NCI-H82 (cell line): ENCODE measurements at places on chromosomes 5 and 9.

DNA sequence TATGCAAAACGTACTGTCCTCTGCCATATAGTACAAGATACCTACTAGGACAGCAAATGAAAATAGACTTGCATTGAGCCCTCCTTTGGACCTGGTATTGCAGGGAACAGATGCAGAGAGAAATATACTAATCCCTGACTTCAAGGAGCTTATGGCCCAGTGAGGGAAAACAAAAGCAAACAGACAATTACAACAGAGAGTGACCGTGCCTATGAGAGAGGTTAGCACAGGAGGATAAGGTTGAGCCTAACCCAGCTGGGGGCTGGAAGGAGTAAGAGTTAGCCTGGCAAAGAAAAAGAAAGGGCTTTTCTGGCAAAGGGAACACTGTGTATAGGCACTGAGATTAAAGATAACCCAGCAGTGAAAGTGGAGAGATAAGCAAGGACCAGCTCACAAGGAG is 5.5 kb downstream of the CDC26 start:
- DNase-seq: peak; percentile 79

- no peak for DNase-seq
These were observed 193.7 kb downstream of the OSTF1 start for GRCh38 chr9:75282047-75282446.

DNA sequence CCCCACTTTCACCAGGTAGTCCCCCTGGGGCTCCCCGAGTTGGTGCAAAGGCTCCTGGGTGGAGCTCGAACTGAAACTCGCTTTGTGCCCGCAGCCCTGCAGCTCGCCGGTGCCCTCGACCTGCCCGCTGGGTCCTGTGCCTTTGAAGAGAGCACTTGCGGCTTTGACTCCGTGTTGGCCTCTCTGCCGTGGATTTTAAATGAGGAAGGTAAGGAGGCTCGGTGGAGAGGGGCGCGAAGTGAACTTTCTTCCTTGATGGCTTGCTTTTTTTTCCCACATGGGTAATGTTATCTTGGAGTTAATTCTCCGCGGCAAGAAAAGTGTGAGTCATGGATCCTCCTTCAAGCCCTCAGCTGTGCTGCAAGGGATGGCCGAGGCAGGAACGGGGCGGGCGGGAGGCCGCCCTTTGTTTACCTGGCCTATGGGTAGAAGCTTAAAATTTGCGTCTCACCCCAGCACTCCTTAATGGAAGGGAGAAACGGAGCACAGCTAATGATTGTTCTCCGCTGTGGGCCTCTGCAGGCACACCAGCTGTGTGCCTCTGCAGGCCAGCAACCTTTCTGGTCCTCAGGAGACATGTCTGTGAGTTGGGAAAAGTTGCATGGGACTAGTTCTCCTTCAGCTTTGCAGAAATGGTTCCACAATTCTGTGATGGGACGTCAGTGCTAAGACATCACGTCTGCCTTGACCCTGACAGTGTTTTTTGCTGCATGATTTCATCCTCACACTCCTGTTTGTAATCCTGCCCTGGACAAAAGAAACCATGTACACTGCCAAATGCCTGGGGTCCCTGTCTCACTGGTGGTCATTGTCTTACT is 1.1 kb downstream of the MAMDC2 start:
- no peak for DNase-seq

GRCh38 chr5:20949636-20950035 is 961.6 kb upstream of the CDH18 start:
- no peak for DNase-seq

DNA sequence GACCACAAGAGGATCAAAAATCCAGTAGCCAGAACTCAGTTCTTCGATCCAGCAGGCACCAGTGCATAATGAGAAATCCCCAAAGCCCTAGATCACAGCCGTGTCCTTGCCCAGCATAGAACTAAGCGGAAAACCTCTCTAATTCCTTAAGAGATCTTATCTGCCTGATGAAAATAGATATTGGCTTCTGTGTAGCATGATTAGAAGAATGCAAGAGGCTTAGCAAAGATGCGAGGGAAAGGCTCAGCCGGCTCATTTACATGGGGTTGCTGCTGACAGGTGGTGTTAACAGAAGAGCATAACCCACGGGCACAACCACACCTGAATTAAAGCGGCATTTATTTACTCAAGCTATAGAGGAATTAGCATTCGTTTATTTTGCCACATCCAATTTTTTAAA is 400.0 kb upstream of the ADAMTS16 start:
- peak; percentile 88 for DNase-seq

GRCh38 chr5:167271511-167271910 is 1019.9 kb upstream of the WWC1 start:
- DNase-seq: no peak

DNA sequence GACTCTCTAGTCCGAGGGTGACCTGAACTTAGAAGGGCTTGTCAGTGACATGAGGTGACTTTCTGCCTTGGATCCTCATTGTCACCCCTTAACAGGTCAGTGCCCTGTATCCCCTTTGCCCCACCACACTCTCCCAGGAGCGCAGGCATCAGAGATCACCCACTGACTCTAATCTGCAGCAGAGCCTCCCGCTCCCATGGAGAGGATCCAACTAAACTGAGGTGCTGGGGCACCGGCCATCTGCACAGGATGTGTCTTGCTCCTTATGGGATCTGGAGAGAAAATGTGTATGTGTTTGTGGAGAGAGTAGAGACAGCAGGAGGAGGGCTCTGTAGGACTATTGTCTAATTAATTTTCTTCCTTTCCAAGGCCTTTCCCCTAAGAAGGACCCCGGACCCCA is 213.7 kb downstream of the ROR2 start:
- peak; percentile 35 for DNase-seq

- no peak for DNase-seq
These were observed 285.7 kb downstream of the DNAH5 start for GRCh38 chr5:13658761-13659160.

- DNase-seq: no peak
These were observed 751.1 kb downstream of the TLR4 start for GRCh38 chr9:118455259-118455658.

DNA sequence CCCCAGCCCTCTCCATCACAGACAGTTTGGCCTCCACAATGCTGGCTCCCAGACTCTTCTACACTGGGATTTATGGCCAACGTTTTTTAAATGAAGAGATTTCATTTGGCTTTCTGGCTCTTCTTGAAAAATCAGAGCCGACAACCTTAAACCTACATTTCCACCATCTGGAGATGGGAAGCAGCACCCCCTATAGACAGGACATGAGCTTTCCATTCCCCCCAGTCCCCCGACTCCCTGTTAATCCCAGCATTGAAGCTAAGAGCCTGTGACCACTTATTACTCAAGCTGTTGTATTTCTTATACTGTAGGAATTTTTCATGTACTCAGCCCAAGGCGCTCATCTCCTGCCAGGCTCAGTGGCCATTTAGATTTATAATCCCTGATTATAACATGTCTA is 34.0 kb upstream of the AFAP1L1 start:
- DNase-seq: peak; percentile 45

DNA sequence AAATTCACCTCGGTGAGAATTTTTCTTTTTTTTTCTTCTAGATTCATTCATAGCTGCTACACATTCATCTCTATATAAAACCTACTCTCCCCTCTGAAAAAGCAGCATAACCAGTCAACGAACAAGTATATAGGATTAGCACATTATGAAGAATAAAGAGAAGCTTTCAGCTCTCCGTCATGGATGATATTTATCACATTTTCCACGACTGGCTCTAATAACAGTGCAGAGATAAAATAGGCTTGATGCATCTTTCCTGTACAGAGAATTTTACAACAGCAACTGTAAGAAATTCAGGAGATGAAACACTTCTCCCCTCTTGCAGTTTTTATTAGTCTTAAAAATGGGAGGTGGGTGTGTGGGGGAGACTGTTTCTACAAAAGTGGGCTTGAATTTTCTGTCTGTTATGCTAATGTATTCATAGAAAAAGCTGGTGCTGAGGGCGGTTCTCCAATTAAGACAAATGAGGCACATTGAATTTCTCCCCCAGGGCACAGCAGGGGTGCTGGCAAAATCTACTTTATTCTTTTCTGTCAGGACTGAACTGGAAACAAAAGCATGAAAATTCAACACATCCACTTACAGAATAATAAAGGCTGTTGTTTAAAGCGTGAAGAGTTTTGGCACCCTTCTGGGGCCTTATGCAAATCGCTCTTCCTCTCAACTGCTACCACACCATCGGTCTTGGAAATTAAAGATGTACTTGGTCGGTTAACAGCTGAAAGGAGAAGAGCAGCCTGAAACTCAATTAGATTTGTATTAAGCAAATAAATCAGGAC is 233.9 kb upstream of the ZNF608 start:
- peak; percentile 26 for DNase-seq

DNA sequence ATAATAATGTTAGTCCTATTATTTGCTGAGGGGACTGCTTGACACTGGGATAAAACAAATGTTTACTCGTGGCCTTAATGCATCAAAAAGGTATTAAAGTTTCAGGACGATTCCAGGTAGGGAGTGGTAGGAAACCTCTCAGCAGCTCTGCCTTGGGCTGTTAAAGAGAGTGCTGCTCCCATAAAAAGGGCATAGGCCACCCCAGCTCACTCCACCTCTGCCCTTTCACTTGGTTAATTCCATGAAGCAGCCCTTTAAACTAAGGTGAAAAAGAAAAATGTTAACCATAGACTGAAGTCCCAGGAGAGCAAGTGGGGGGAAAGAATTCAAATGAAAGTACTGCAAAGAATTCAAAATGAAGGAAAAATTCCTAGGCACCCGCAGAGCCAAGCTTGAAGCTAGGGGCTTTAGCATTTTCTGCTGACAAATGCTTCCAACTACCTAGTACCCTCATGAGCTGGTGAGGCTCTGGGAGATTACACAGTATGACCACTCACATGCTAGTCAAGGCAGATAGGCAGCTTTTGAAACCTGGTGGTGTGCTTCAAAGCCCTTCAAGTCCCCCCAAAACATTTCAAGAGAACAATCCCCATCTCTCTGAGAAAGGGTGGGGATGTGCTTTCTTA is 8.5 kb downstream of the KLF9 start:
- no peak for DNase-seq

DNA sequence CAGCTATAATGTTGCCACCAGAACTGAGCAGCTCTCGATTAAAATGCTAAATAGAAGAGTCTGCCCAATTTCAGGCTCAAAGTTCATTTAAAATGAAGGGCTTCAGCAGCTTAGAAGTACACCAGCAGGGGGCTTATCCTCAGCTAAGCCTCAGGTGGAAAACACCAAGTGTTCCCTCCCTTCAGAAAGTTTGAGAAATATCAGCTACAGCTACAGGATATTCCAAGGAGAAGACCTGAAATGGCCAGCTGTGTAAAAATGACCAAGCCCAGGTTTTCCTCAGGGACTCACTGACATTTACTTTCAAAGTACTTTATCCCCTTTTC is 395.4 kb downstream of the DTWD2 start:
- DNase-seq: peak; percentile 27

DNA sequence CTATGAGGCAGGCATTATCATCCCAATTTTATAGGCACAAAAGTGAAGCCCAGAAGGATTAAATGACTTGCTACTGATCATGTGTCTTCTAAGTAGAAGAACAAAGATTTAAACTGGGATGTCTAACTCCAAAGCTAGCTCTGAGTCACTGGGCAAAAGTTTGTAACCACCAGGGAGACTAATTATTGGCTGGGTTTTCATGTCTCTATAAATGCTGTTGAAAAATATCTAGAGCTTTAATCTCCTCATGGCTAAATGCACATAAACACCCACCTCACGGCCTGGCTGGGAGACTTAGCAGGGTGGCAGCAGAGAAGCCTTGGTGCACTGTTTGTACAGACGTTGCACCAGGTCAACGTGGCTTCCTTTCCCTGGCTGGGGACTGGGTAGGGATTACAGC is 144.6 kb downstream of the MELK start:
- no peak for DNase-seq

GRCh38 chr5:36305571-36306326 is 4.0 kb upstream of the RANBP3L start:
- peak; percentile 35 for DNase-seq

GRCh38 chr5:93305984-93306383 is 275.0 kb downstream of the NR2F1-AS1 start:
- DNase-seq: no peak

- no peak for DNase-seq
These were observed 178.4 kb downstream of the MACROH2A1 start for GRCh38 chr5:135220394-135221186.

DNA sequence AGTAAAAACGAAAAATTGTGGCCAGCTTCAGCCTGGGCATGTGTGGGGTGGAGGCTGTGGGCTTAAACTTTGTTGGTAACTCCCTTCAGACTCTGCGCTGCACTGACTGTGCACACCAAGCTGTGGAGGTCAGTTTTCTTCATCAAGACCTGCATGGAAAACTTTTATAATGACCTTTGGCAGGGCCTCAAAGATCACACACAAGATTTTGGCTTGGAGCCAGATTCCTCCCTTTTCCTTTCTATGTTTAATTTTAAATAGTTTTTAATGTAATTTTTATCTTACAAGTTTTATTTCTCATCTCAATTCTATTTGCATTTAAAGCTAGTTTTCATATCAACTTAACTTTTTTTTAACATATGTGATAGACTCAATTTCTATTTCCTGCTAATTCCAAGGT is 1211.1 kb upstream of the CDH18 start:
- DNase-seq: no peak

GRCh38 chr9:75378036-75378435 is 289.7 kb downstream of the OSTF1 start:
- DNase-seq: no peak

DNA sequence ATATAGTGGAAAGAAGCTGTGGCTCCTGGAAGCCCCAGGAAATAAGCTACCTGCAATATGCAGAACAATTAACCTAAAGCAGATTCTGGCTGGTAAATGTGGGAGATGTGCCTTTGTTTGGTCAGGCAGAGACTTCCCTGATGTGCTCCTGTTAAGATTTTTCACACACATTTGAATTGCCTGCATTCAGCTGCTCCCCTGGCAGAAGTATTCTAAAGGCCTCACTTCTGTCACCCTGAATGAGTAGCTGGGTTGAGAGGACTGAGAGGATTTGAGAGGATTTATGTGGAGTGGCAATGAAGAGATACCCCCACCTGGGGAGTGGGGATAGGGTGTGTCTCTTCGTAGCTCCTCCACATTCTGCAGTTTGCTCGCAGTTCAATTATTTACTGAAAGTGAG is 130.5 kb downstream of the ST8SIA4 start:
- DNase-seq: peak; percentile 29

GRCh38 chr9:35116539-35116897 is 856 bp upstream of the ATOSB start:
- no peak for DNase-seq

- peak; percentile 4 for DNase-seq
These were observed 52.4 kb downstream of the FANCC start for GRCh38 chr9:95264954-95265615.

GRCh38 chr5:129698661-129699060 is 49.2 kb upstream of the MINAR2 start:
- DNase-seq: no peak

DNA sequence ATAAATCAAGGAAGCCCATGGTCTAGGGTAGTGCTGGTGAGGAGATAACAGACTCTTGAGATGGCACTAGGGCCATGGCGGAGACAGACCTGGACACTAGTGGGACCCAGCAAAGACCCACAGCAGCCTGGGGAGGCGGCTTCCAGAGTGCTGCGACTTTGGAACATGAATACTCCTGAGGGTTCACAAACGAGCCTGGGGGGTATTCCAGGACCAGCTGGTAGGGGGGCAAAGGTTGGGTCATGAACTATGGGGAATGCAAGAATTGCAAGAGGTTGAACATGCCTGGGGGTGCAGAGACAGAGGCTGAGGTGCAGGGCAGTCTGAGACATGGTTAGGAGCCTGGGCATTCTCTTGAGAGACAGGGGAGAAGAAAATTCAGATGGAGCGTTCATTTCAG is 43.8 kb upstream of the SPTLC1 start:
- DNase-seq: no peak
